HuH-7.5 (cell line): ENCODE measurements at places on chromosomes 11 and 22.

DNA sequence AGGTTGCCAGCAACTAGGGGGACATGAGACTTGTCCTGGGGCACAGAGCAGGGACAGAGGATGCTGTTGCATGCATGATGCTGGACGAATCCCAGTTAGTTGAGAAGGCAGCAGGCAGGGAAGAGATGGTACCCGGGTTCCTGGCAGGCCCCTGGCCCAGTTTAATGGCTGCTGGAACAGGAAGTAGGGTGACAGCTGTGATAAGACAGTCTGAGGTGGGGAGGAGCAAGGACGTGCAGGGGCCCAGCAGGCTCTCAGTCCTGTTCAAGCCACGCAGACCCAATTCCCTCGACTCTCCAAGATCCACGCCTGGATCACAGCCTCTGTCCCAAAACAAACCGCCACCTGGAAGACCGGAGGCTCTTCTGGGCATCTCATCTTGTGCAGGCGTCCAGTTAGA, 32.0 kb downstream of the LRRC10B start:
- no peak for DNase-seq

- DNase-seq: no peak
Observed at GRCh38 chr11:65375012-65375411, 7.4 kb downstream of the SLC25A45 start.

- peak; percentile 59 for DNase-seq
Observed at GRCh38 chr11:111299101-111300026, 1.0 kb downstream of the POU2AF3 start.

DNA sequence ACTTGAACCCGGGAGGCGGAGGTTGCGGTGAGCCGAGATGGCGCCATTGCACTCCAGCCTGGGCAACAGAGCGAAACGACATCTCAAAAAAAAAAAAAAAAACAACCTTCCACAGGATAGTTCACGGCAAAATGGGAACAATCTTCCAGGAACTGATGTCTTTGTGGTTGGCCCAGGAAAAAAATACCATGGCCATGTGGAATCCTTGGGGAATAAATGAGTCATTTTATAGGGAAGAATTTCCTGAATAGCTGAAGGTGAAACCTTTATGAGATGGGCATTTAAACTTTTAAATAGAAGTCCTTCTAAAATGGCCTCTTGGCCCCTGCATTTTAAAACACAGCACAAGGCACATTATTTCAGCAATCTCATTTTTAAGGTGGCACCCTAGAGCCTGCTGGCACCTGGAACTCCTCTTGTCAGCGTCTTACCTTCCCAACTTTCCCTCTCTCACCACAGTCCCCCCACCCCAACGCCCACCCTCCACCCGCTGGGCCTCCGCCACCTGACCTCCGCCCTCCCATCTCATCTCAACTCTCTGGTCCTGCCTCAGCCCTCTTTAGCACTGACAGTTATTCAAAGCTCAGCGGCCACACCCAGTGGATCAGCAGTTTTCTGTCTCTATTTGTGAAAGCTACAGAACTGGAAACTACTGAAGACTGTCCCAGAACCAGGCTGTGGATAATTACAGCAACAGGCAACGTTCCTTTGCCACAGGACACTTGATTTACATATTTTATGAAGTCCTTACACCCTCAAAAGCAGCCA, 43.1 kb downstream of the SCGB1A1 start:
- DNase-seq: no peak

GRCh38 chr11:128532016-128532571, 55.3 kb downstream of the ETS1 start:
- no peak for DNase-seq

- DNase-seq: no peak
Observed at GRCh38 chr11:67024410-67024809, 1.5 kb downstream of the SYT12 start.

DNA sequence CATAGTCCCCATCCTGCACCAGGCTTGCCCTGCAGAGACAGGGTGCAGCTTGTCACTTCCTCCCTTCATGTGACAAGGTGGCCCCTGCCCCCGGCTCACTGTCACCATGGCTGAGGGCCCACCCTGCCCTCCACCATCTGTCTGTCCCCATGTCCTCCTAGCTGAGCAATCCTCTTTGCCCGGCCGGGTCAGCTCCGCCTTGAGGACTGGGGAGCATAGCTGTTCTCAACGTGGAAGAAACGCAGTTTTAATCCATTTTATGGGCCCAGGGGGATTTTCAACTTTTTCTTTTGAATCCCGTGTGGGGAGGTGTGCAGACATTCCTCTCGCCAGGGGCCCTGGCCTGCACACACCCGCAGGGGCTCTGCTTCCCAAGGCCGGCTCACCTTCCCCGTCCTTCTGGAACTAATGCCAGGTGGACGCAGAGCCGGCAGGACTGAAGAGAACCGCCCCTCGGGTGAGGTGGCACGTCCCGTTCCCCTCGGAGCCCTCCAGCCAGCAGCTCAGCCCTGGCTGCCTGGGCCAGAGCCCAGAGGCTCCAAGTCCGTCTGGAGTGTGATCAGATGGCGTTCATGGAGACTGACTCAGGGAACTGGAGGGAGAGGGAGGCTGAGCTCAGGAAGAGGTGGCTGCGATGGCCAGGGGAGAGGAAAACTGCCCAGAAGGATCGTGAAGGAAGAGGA, 1108.7 kb downstream of the BRD1 start:
- no peak for DNase-seq

- no peak for DNase-seq
Observed at GRCh38 chr11:76493626-76494539, 49.1 kb downstream of the EMSY start.

- no peak for DNase-seq
Observed at GRCh38 chr11:69209421-69210309, 53.9 kb downstream of the SMIM38 start.

DNA sequence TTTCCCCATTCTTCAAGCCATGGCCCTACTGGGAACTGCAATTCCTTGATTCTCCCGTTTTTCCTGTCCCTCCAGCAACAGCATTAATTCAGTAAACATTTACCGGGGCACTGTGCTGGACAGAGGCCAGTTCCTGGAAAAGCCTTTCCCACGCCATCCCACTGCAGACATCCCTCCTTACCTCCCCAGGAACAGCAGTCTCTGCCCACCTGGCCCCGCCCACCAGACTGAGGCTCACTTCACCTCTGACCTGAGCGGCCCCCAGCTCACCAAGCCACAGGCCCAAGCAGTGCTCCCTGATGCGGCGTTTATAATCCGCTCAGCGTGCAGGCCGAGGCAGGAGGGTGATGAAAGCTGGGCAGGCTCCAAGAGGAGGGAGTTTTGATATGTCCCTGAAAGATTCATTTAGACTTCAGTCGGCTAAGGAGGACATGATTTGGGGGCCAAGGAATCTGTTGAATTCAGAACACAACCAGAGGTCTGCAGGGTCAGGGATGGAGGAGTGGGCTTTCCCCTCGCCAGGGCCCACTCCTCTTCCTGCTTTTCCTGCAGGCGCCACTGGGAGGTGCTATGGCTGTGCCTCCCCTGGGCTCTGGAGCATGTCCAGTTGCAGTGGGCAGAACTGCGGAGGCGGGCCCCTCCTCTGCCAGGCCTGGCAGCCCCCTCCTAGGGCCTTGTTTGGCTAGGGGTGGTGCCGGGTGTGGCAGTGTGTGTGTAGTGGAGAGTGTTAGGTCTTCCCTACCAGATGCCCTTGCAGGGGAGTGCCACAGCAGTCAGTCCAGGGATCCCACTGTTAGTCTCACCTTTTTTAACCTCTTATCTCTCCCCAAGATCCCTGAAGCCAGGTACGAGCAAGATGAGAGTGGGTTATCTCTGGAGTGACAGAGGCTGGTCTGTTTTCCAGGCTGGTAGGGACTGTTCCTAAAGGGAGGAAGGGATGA, 1.4 kb upstream of the TAGLN start:
- no peak for DNase-seq

DNA sequence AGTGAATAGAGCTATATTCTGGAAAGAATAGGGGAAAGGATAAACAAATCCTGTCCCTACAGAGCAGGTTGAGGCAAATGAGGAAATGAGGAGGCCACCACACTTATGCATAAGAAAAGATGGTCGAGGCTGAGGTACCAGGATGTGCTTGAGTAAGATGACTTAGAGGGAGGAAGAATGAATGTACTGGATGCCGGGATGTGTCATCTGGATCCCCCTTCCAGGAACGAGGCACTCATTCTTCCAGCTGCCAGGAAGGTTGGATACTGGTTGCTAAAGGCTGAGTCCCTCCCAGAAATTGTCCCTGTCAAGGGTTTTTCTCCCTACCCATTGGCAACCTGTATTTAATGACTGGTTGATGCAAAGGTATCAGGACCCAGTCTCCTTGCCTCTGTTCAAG, 31.1 kb upstream of the SYT9 start:
- DNase-seq: no peak

DNA sequence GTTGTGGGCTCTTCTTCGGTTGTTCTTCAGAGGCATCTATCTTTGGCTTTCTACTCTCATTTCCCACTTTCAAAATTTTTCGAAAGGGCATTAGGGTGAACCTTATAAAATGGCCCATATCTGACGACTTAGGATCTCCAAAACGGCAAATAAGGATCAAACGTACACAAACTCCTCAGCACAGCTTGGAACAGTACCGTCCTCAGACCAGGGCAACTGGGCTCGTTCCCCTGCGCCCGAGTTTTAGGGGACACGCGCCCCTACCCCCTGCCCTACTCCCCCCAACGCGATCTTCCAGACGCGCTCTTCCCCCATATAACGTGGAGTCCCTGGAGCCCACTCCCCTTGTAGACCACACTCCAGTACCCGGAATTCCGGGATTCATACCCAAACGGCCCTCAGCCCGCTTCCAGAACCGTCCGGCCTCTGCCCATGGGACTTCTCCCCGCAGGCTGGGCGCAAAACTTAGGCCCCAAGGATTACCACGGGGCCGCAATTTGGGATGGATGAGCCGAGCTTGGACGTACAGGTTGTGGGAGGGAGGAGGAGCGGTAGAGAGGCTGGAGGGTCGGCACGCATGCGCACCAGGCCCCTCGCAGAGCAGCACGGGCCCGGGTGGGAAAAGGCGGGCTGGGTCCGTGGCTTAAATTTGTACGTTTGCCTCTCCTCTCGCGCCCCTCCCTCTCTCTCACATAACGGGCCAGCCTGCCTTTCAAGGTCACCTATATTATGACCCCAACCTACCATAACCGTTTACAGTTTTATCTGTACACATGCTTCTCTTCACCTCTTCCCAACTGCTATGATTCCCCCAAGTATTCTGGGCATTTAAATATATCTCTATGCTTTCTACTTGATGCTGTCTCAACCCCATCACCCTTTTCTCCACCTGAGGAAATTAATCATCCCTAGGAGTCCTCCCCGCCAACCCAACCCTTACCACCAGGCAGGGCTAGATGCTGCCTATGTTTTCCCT, 3.4 kb downstream of the CCDC89 start:
- DNase-seq: peak; percentile 62
